NCI-H146 (cell line): ENCODE measurements at places on chromosomes 5 and 9.

GRCh38 chr5:133828722-133829121 is 139.7 kb downstream of the C5orf15 start:
- DNase-seq: no peak

GRCh38 chr5:99460701-99461100 is 531.9 kb upstream of the CHD1 start:
- DNase-seq: no peak

GRCh38 chr9:71816916-71817451 is 48.7 kb upstream of the CEMIP2 start:
- DNase-seq: no peak

DNA sequence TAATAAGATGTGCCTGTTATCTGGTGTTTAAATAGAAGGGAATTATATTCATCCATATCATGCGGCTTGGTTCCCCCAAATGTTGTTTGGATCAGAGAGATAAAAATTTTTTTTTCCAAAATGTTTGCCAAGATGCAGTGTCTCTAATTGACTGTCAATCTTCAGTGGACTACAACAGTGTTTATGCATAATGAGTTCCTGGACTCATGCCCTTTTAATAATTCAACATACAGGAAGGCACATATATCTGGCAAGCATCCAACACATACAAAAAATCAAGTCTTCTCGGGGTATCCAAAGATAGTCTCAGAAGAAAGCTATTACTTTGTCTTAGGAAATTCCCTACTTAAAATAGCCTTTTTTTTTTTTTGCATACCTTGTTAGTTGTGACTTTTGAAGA is 1534.7 kb downstream of the EFNA5 start:
- no peak for DNase-seq

DNA sequence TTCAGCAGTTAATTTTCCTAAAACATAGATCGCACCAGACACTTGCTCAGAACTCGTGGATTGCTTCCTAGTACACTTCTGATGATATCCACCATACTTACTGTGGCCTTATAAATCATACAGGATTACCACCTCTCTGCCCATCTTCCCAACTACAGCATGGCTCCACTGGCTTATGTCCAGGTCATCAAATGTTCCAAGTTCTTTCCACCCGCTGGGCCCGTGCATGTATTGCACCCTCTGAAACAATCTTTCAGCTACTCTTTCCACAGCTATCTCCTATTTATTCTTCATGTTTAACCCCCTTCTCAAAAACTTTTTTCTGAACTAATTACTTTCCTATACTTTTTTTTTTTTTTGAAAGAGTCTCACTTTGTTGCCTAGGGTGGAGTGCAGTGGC is 18.5 kb downstream of the FBXW2 start:
- DNase-seq: no peak

DNA sequence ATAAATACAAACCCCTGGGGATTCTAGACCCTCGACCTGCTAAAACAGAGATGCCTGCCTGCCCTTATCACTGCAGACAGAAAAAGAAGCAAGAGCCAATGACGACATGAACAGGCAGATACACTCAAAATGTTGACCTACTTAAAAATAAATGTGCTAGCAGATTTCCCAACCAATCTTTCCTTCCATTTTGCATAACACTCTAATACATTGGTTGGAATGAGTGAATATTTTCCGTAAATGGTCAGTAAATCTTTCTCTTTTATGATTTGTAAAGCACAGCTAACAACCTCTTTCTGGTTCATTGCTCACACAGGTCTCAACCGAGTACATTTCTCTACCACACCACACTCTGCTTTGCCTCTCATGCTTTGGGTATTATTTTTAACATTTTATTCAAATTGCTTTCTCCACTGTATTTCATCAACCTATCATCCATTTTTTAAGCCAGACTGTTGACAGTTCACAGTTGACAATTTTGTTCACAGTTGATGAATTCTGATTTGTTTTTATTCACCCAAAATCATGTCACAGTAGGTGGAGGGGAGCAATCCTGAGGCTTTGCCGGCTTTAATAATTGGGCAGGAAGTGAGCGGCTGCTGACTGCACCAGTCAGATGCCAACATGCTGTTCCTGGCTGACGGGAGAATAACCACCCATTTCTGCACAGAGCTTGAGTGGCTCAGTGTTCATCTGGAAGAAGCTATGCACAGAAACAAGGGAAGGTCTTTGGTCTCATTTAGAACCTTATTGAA is 426.6 kb downstream of the SPOCK1 start:
- no peak for DNase-seq
